ENCODE measurements at places on chromosomes 12 and 14.

GRCh38 chr14:100615736-100616695 is 28.8 kb upstream of the BEGAIN start:
- DNase-seq, result no peak

DNA sequence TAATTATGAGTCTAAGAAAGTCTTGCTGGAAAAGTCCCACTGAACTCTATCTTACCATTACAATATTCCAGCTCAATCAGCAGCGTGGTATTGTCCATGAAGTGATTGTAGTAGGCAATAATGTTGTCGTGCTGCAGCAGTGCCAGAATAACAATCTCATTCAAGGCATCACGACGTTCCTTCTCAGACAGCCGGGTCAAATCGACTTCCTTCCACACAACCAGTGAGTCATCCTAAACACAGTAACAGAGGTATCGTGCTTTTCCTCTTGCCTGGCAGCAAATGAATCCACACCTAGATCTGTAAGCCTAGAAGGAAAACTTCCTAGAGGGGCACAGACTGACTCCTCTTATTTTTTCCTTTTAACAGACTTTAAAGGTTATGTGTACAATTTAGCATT is 2.9 kb downstream of the NEK9 start:
- DNase-seq, result no peak

GRCh38 chr14:76256545-76256944 is 104.8 kb downstream of the GPATCH2L start:
- no peak for DNase-seq

- no peak for DNase-seq
Observed at GRCh38 chr12:28746734-28747325, 402.2 kb upstream of the FAR2 start.

GRCh38 chr14:64598404-64598803 is 48.6 kb downstream of the PPP1R36 start:
- no peak for DNase-seq

DNA sequence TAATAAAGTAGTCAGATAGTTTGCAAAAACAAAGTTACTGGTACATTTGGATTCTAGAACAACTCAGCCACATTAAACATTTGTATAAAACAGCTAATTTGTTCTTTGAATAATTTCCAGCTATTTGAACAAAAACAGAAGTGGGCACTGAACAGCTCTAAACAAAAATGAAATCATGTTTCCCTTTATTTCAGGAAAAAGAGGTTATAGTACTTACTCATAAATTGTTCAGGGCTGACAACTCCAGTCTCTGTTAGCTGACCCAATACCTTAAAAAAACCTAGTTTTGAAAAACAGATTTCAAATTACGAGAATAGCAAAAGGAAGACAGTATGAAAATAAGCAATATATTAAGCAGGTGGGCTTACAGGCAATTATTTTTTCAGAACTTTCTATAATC is 8.2 kb downstream of the GNPNAT1 start:
- no peak for DNase-seq

- DNase-seq, result no peak
Observed at GRCh38 chr12:89695100-89695499, 13.5 kb downstream of the ATP2B1 start.

GRCh38 chr12:75913502-75914351 is 117.8 kb downstream of the PHLDA1 start:
- DNase-seq, result no peak

GRCh38 chr12:104578453-104578852 is 121.7 kb downstream of the CHST11 start:
- DNase-seq, result no peak

DNA sequence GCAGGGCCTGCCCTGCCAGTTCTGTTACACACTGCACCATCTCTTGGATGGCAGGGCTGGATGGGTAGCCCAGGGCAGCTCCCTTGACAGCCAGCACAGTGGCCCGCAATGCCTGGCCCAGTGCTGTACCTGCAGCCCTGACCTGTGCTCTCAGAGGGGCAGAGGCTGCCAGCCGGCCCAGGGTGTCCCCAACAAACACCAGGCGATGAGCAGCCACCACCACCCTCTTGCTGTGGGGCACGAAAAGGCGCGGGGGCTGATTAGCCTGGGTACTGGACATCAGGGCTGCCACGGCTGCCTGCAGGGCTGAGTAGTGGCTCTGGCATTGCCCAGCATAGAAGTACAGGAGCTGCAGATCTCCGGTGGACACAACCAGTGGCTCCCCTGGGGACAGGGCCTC is 4.6 kb upstream of the SLC22A17 start:
- no peak for DNase-seq

- DNase-seq, result no peak
Observed at GRCh38 chr12:59708064-59708463, 112.2 kb downstream of the SLC16A7 start.

DNA sequence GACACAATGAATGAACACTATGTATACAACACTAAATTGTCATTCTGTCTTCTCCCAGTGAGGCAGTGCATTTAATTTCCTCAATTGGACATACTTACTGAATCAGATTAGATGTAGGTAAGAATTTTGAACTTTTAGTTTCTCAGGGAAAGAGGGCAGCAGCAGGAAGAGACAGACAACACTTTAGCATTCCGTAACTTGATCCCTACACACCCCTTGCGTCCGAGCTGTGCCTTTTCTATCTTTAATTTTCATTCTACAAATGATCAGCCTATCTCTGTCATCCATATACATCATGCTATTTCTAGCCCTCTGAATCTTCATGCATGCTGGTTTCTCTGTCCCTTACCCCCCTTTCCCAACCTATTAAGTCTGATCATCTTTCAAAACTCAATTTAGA is 358.0 kb upstream of the RPL10L start:
- no peak for DNase-seq

- DNase-seq, result no peak
Observed at GRCh38 chr14:96255501-96256366, at the start of gene BDKRB1. Gene BDKRB1 (plus strand): TSS chr14:96256210. CDS start chr14:96263683, 7,473 bp downstream.

DNA sequence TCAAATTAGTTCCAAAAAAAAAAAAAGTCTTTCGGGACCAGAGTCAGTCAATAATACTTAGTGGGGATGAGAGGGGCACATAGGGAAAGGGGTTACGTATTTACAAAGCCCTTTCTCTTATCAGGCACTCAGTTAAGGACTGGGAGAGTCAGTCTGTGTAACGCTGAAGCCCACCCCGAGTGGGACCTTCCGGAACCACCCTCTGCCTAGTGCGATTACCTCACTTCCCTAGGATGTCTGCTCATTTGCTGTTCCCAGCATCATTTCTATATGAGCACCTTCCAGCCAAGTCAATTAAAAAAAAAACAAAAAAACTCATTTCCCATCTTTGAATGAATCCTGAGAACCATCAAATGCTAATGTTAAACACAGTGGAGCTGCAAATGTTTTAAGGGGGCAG is 76.9 kb downstream of the BMP4 start:
- no peak for DNase-seq

GRCh38 chr14:64324895-64325294 is 30.7 kb upstream of the ESR2 start:
- DNase-seq, result no peak
